ENCODE measurements at places on chromosomes 11 and 22. TPM values are rescaled to one million over a fixed set of nuclear protein-coding genes. Genes with fewer than 3 reads are reported as not detected.

SEC14L6 gene
- total RNA-seq = 14.8 TPM

- H3K36me3 ChIP-seq = no peaks in the 10 kb centered on the region
- DNase-seq = no peak
- no peaks in the 10 kb centered on the region for H3K27me3 ChIP-seq
- H3K4me3 ChIP-seq = no peak overlapping the region
These were observed 319.7 kb upstream of the CTSC start for GRCh38 chr11:88657076-88657738.

MS4A13 gene
- not detected for total RNA-seq

- H3K36me3 ChIP-seq = peaks cover 36% of the 10 kb centered on the region
- peak overlapping the region; percentile 100 for H3K27ac ChIP-seq
- H3K4me3 ChIP-seq = peak overlapping the region; percentile 92
- peaks cover 22% of the 10 kb centered on the region for H3K4me1 ChIP-seq
These were observed 561 bp downstream of the TRMT112 start for GRCh38 chr11:64316672-64317324.

PDGFD gene
- total RNA-seq = 3.9 TPM

MFNG gene
- 71.0 TPM for total RNA-seq
